ENCODE measurements at places on chromosomes 3 and 15. TPM values are rescaled to one million over a fixed set of nuclear protein-coding genes. Genes with fewer than 3 reads are reported as not detected.

Gene AMIGO3
- not detected for total RNA-seq

Gene VGLL4
- 139 TPM for total RNA-seq

Gene FOXL2NB
- 0.21 TPM for total RNA-seq

Gene SERINC4
- not detected for total RNA-seq

Gene IQCF5
- not detected for total RNA-seq

Gene ANKRD63
- 0.42 TPM for total RNA-seq

Gene UCN2
- 0.81 TPM for total RNA-seq

Gene ZBTB47
- 26.7 TPM for total RNA-seq

Gene SAXO2
- total RNA-seq, result 2.0 TPM

Gene ZNF662
- not detected for total RNA-seq

Gene FILIP1L
- 49.3 TPM for total RNA-seq

Gene COPS2
- 69.1 TPM for total RNA-seq

Gene NR1I2
- not detected for total RNA-seq

Gene CFAP100
- total RNA-seq, result not detected

Gene BCL2A1
- total RNA-seq, result not detected

Gene LDHAL6B
- not detected for total RNA-seq
